Amniotic stem cell (primary cell): ENCODE measurements at places on chromosomes 6 and 20.

DNA sequence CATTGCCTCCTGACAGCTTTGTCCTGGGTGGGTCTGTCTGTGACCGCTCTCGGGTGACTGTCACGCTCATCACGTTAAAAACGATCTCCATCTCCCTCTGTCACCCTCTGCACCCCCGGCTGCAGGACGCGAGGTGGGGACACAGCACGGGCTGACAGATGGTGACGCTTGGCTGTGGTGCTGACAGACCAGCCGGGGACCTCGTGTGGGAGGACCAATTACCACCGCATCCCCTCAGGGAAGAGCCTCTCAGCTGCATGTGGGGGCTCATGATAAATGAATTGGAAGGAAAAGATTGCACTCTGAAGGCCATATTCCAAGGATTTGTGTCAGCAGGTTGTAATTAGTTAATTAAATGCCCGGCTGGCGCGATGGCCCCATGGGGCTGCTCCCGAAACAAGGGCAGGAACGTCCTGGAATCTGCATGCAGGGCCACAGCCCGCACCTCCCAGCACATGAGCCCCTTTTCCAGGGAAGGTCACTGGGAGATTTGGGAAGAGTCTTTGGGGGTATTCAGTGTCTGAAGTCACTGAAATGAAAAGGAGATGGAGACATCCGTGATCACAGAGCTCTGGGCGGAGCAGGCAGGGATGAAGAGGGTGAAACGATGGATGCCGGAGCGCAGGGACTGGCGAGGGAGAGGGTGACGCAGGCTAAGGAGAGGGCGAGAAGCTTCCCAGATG, 87.1 kb downstream of the ERMARD start:
- no peak for DNase-seq

DNA sequence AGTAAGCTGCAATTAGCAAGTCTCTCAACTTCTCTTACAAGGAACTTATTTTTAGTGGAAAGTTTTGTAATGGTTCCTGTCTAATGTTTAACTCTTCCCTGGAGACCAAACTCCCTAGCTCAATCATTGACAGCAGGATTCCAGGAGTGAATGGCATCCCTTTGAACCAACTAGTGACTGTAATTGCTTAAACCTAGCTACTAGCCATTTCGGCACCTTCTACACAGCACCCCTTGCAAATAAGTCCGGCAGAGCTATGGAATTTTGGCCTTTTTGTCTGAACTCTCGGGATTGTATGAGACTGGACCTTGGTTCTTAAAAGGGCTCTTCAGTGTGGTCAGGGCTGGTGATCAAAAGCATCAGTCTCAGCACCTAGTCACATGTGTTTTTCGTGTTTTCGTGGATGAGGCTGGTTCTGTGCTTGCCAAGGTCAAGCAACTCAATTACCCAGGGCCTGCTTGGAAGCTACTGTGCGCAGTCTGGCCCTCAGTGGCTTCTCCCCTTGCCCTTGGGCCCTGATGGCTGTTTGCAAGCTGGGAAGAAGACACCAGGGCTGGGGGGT, 135.3 kb upstream of the NEDD9 start:
- DNase-seq: no peak

DNA sequence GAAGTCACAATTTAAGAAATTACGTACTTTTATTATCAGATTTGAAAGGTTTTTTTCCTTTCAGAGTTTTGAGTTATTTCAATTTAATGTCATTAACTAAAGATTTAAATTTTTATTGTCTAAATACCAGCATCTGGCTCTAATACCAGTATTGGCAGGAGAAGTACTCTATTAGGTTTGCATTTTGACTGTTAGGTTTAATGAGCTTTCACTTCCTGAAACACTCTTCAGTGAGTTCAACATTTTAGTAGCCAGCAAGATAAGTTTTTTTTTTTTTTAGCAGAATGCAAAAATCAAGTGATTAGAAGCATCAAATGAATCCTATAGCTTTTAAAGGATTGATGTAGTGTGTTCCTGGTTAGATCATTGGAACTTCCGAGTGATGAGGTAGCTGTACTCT, 34.0 kb upstream of the SCGN start:
- no peak for DNase-seq

DNA sequence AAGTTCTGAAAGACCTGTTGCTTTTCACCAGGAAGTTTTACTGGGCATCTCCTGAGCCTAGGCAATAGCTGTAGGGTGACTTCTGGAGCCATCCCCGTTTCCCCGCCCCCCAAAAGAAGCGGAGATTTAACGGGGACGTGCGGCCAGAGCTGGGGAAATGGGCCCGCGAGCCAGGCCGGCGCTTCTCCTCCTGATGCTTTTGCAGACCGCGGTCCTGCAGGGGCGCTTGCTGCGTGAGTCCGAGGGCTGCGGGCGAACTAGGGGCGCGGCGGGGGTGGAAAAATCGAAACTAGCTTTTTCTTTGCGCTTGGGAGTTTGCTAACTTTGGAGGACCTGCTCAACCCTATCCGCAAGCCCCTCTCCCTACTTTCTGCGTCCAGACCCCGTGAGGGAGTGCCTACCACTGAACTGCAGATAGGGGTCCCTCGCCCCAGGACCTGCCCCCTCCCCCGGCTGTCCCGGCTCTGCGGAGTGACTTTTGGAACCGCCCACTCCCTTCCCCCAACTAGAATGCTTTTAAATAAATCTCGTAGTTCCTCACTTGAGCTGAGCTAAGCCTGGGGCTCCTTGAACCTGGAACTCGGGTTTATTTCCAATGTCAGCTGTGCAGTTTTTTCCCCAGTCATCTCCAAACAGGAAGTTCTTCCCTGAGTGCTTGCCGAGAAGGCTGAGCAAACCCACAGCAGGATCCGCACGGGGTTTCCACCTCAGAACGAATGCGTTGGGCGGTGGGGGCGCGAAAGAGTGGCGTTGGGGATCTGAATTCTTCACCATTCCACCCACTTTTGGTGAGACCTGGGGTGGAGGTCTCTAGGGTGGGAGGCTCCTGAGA, at the start of gene HFE:
HFE (plus strand) TSS at position 146 of the 832 bp plus-strand sequence; CDS start at position 158, 12 bp downstream.
- DNase-seq: peak; percentile 22

DNA sequence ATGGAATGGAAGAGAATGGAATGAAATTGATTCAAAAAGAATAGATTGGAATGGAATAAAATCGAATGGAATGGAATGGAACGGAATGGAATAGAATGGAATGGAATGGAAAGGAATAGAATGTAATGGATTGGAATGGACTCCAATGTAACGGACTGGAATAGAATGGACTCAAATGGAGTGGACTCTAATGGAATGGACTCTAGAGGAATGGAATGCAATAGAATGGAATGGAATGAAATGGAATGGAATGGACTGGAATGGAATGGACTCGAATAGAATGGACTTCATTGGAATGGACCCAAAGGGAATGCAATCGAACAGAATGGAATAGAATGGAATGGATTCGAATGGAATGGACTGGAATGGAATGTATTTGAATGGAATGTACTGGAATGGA, 19.7 kb upstream of the DEFB115 start:
- no peak for DNase-seq

DNA sequence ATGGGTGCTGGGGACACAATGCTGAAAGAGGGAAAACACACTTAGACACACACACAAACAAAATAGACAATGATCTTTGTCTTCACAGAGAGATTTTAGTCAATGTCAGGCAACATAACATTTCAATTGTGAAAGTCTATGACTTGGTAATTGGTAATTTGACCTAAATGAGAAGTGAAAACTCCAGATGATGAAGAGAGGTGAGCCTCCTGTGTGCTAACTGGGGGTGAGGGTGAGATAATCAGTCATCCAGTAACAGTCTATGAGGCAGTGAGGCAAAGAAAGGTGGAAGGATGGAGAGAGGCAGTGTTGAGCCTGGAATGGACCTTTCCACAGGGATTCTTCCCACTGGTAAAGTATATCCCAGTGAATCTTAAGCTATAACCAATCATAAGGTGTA, 744.2 kb downstream of the MAFB start:
- no peak for DNase-seq

DNA sequence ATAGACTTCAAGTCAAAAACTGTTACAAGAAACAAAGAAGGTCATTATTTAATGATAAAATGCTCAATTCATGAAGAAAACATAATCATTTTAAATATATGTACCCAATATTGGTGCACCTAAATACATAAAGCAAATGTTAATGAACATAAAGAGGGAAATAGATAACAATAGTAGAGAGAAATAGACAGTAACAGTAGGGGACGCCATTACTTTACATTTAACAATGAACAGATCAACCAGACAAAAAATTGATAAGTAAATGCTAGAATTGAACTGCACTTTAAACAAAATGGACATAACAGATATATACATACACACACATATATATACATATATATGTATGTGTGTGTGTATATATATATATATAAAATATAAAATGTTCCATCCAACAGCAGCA, 37.4 kb downstream of the IL22RA2 start:
- no peak for DNase-seq

GRCh38 chr20:17059465-17059864, 167.4 kb upstream of the PCSK2 start:
- no peak for DNase-seq

GRCh38 chr6:33716890-33717632, 5.6 kb upstream of the UQCC2 start:
- DNase-seq: no peak

DNA sequence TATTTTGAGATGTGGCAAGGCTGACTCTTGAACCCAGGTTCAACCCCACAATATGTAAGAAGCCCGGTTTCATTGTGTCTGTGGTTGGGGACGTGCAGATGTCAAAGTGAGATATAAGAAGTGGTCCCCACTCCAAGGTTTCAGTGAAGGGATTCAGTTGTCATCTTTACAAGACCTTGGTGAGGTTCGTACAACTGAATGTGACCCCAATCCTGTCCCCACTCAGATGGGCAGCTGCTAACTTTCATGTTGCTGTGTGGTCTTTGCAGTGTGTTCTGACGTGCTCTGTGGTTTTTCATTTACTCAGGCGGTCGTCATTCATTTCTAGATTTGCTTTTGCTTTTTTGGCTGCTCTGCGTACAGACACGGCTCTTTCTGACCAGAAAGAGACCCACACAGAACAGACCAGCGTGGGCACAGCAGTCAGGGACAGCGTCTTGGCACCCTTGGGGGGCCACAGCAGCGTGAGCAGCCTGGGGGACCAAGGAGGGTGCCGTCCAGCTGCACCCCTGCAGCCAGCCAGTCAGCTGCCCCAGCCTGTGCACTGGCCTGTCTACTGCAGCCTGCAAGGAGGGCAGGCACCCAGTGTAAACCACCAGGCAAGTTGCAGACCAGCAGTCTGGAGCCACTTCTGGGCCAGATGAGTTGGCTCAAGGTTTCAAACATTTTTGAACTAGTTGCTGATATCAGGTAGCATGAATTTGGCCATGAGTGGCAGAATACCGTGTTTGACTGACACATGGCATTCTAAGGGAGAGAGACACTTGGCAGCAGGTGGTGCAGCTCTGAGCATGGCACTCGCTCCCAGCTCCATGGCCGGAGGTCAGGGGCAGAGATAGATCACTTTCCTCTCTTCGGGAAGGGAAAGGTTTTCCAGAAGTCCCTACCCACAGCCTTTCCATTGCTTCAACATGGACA, 49.4 kb upstream of the IRF4 start:
- no peak for DNase-seq

GRCh38 chr6:90285042-90285481, 11.6 kb downstream of the BACH2 start:
- no peak for DNase-seq

- no peak for DNase-seq
These were observed 185.8 kb upstream of the MAN1A1 start for GRCh38 chr6:119535332-119535731.

- DNase-seq: no peak
These were observed 39.1 kb downstream of the NRN1 start for GRCh38 chr6:5967594-5967993.

DNA sequence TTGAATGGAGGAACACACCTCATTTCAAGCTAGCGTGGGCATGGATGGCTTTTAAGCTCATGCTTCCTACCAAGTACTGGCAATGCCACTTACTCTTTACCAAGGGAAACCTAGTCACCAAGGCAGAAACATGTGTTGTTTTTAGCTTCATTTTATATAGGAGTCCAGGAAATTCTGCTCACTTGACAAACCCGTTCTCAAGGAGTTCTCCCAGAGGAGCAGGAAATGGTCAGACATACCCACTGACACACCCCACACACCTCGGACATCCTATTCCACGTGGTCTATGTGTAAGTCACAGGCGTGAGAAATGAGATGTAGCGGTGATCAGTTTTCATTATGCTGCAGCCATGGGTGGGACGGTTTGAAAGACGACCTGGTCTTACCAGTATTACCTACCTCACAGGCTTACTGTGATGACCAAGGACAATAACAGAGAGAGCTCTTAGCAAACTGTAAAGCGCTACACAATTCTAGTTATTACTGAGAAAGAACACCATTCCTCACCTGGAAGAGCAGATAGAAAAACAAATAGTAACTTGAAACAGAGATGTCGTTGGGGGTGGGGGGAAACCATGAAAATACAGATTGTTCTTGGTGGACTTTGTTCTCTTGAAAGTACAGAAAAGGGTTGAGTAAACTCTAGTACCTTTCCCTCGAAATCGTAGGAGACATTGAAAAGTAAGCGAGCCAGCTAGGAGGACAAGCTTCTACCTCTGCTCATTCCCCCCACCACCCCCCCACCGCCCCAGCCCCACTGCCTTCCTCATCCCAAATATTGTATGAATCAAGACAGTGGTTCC, 1.7 kb downstream of the CNKSR3 start:
- DNase-seq: no peak
